Nucleus accumbens (tissue), 56 donors: ENCODE measurements at places on chromosomes 2 and 18.

DNA sequence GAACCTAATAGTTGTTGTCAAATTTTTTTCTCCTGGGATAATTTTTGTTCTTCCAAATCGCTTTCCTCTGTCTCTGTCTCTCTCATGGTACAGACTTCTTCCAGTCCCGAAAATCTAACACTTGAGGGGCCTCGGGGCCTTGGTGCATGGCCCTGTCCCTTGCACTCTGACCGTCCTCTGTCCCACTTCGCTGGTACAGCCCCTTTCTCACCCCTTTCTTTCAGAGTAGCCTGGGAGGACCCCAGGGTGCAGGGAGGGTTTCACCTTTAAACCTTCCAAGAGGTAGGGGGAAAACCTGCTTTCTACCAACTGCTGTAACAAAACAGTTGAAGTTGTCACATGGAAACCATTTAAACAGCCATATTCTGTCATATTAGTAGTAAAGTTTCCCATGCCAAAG is 22.2 kb upstream of the FAHD2A start:
- DNase-seq, result no peak

DNA sequence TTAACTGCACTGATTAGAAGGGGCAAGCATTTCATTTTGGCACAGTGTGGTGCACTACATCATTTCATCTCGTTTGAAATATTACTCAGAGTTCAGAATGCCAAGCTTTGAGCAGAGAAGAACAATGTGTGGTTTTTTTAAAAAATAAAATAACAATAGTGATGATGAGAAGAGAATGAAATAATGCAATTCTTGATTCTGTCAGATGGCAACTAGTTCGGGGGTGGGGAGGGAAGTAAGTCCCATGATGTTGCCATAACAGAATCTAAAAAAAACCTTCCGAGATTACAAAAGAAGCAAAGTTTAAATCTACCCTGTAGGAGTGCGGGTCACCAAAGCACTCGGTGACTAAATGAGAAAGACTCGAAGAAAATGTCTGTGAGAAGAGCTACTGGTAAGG is 490.4 kb downstream of the NR4A2 start:
- no peak for DNase-seq

GRCh38 chr2:240642061-240642805 is 17.0 kb downstream of the GPR35 start:
- DNase-seq, result no peak

DNA sequence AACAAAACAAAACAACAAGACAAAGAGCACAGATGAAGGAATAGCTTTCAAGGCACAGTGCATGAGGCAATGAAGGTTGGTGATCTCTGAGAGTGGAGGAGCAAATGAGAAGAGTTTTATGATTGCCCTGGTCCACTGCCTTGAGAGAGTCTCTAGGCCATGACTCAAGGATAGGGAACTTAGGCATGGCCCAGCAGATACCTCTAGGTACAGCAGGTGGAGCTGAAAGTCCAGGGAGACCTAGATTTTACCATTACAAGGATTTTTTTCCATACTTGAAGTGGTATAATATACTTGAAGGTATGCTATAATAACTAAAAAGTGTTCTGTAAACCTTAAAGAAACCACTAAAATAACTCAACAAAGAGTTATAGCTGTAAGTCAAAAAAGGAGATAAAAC is 239.5 kb upstream of the KLHL29 start:
- DNase-seq, result no peak

GRCh38 chr2:172098650-172099471 is 3.8 kb downstream of the DLX2 start:
- no peak for DNase-seq

- DNase-seq, result no peak
These were observed 418.8 kb upstream of the SPHKAP start for GRCh38 chr2:228600265-228600664.

DNA sequence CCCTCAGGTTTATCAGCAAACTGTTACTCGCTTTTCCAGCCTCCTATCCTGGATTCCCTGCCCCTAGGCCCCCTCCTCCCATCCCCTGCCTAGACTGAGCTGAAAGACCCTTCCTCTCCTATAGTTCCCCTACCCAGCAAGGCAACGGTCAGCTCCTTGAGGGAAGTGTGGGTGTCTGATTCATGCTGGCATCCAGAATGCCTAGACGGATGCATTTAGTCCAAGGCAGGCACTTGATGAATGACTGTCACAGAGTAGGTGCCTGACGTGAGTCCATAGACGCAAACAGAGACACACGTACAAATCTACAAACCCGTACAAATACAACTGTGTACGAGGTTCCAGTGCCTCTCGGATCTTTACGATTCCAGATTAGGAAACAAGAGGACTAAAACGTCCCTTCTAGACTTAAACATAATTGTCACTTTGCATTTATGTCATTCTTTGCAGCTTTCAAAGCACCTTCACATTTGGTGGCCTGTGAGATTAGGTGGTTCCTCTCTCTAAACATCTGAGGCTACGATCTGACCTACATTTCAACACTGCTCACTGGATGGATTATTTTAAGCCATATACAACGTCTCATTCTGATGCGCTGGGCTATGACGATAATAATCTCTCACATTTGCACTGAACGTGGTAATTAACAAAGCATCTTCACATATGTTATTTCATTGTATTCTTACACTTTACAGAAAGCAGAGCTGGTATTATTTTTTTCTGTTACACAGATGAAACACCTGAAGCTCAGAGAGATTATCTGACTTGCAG is 36.7 kb downstream of the DNMT3A start:
- DNase-seq, result no peak

DNA sequence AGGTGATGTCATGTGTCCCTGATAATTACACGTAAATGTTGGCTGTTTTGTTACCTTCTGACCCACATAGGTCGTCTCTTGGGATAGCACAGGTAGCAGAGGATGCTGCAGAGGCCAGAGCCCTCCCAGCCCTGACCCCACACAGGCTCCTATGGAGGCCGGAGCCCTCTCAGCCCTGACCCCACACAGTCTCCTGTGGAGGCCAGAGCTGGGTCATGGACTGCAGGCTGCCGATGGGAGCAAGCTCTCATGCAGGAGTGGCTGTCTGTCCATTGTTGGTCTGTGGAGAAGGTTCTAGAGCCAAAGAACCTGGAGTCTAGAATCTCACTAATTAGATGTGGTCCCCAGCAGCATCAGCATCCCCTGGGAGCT is 155.5 kb downstream of the LDLRAD4 start:
- DNase-seq, result no peak

DNA sequence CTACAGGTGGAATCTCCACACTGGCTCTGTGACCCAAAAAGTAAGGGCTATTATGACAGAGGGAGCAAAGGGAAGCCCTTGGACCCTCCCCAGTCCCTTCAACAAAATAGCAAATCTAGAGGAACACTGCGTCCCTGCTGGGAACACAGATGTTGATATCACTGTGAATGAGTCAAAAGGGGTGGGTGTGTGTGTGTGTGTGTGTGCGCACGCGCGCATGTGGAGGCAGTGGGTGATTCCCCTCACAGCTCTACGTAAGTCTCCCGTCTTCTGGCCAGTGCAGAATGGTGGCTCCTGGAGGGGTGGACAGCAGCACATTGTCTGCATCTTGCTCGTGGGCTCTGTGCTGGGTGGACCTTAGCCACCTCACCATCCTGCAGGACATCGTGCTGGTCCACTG is 7.8 kb upstream of the C2orf72 start:
- DNase-seq, result no peak

DNA sequence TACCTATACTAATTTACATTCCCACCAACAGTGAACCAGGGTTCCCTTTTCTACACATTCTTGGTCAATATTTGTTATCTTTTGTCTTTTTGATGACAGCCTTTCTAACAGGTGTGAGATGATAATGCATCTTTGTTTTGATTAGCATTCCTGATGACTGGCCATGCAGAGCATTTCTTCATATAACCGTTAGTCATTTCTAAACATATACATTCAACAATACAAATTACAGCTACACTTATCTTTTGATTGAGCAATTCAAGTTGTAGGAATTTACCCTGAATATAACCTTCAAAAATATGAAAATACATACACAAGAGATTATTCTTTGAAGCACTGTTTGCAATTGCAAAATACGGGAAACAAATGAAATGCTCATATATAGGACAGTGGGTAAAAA is 94.9 kb downstream of the TMEM131 start:
- DNase-seq, result no peak

DNA sequence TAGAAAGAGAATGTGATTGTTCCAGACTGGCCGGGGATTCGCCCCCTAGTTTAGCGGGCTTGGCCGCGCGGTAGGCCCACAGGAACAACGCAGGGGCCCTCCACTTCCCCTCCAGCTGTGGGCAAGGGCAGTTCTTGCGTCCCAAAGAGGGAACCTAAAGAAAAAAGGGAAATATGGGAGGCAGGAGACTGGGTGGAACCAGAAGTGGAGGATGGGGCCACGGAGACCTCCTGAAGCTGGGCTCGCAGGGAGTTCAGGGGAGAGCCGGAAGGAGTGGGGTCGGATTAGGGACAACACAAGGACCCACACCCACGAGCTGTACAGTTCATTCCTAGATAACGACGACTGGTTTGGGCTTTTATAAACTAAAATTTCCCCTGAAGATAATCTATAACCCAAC is 18.2 kb downstream of the GNLY start:
- DNase-seq, result no peak

- no peak for DNase-seq
These were observed 10.7 kb downstream of the KCNF1 start for GRCh38 chr2:10922307-10923007.

DNA sequence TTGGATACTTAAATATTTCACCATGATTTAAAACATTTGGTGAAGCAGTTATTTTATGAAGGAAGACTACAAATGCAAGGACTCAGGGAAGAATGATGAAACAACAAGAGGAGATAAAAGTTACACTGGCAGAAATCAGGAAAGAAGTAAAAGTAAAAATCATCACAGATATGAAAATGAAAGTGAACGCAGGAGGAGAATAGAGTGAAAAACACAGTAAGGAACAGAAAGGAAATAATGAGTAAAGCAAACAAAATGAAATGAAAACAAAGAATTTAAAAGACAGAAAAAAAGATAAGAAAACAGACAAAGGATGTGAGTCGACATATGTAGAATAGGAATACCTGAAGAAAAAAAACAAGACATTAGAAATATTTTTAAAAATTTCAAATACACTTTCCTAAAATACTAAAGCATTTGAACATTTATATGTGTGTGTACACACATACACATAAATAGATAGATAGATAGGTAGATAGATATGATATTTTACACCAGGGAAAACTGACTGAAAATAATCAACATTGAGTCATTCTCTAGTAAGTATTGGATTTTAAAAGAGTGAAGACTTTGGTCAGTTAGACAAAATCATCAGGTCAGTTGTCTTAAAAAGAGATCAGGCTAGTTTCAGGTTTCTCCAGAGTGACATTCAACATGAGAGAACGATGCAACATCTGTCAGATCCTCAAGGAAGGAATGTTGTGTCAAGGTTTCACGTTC is 12.1 kb upstream of the KDSR start:
- DNase-seq, result no peak

GRCh38 chr2:233033672-233034071 is 1.2 kb downstream of the NEU2 start:
- DNase-seq, result no peak

GRCh38 chr2:239826376-239826775 is 198.8 kb downstream of the NDUFA10 start:
- DNase-seq, result no peak

DNA sequence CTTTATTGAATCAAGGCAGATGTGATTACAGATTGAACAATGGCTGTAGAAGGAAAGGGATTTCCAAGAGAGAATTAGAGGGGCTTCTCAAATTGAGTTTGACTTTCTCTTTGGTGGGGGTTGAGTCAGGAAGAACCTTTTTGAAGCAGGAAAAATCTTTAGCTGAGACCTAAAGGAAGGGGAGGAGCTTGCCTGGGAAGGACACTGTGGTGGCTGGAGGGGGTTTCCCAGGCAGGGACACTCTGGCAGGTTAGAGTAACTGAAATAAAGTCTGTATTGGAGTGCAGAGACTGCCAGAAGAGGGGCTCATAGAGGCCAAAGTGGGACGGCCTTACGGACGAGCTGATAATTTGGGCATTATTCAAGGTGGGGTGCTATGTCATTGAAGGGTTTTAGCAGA is 69.3 kb downstream of the NEDD4L start:
- no peak for DNase-seq

GRCh38 chr18:76496194-76496890 is 1.3 kb upstream of the ZNF516 start:
- DNase-seq, result no peak

DNA sequence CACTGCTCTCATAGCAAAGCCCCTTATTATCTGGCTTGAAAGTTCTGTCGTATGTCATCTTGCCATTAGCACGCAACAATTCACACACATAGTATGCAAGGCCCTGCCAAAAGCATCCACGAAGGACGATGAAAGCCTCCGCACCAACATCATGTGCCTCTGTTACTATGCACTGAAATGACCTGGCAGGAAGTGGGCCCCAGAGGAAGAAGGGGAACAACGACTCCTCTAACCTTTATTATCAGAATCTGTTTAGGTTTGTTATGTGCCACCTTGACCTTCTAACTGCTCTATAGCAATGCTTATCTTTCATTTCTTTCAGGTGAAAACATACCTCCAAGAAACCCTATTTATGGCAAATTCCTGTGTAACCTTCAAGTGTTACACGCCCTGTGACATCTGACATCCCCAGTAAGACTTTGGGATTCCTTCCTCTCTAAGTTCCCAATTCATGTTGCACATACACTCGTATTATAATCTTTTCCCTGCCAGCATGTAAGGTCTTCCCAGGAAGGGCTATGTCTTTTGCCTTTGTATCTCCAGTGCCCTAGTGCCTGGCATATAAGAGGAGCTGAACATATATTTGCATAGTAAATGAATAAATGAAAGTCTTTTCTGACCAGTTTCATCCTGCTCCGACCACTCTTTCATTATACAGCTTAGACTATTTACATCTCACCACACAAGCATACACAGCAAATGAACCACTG is 7.0 kb upstream of the NDUFV2 start:
- no peak for DNase-seq

- DNase-seq, result no peak
These were observed 87.7 kb downstream of the MEP1B start for GRCh38 chr18:32277549-32277948.
